Activated naive CD8-positive, alpha-beta T cell treated with anti-CD3 and anti-CD28 coated beads, Interleukin-2, amount 50 U/mL, for 16 hours (primary cell): ENCODE measurements at places on chromosomes 7 and 10.
A peak's percentile ranks its signal among the peaks of the same experiment; 100 is the strongest.

DNA sequence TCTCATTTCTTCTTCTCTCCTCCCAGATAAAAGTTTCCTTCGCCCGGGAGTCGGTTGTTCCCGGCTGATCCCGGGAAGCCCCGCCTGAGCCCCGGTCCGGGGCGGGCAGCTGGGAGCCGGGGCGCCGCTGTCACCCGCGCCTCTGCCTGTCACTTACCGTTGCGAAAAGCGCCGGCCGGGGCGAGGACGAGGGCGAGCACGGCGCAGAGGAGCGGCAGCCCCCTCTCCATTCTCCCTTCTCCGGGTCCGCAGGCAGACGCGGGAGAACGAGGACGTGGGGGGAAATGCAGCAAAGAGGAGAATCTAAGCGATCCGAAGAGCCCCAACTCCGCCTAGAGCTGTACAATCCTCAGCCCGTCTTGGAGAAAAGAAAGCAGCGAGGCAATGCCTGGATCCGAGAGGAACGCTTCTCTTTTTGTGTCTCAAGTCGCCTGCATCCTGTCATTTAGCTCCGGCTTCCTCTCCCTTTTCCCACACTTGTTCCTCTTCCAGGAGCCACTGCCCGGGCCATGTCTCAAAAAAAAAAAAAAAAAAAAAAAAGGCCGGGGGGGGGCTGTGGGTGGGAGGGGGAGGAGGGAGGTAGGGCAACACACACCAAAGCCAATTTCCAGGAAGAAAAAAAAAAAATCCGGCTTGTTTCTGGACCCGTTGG lies at the start of gene NRP1:
Gene NRP1, minus strand, starts transcription at position 515 of the 652 bp plus-strand sequence. Its CDS starts 285 bp downstream, at position 230.
- no peak for DNase-seq

DNA sequence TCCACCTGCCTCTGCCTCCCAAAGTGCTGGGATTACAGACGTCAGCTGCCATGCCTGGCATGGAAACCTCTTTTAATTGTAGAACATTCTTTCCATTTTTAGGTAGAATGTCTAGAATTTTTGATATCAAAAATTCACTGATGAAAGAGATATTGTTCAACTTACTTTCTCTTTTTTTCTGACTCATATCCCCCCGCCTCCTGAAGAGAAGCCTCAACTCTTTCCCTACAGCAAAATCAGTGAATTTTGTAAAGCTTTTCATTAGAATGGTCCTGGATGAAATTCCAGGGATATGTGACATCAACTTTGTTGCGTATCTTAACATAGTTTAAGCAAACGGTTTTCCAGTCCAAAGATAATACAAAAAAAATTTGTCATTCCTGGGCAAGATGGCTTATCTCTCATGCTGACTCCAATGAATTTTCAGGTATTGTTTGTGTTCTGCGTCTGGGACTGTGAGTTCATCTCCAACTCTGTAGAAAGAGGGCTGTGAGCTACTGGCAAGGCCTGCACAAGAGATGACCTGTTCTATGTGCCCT lies 256.8 kb downstream of the BMPER start:
- no peak for DNase-seq

GRCh38 chr10:35463878-35464277 lies 127.6 kb downstream of the CCNY start:
- DNase-seq: no peak

DNA sequence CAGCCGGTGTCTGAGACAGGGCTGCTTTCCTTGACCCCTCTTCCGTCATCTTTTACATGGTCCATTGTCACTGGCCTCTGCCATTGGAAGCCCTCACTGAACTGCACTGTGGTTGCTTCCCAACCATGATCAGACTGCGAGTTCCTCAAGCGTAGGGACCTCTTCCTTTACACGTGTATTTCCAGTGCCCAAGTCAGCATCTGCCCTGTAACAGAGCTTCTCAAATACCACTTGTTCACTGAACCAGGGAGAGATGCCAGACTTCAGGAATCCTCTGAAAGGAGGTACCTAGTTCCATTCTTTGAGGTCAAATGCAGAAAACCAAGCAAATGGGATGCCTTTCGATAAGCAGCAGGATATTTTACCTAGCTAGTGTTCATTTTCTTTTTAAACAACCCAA lies 145.1 kb downstream of the NRP1 start:
- DNase-seq: no peak

GRCh38 chr7:143978585-143978984 lies 21.5 kb upstream of the OR6B1 start:
- no peak for DNase-seq

- DNase-seq: no peak
Observed at GRCh38 chr7:87354749-87355148, 9.3 kb downstream of the CROT start.

GRCh38 chr7:54921116-54921515 lies 97.7 kb upstream of the EGFR start:
- DNase-seq: no peak

GRCh38 chr10:62527019-62527827 lies 153.1 kb downstream of the ZNF365 start:
- no peak for DNase-seq

- DNase-seq: no peak
Observed at GRCh38 chr7:127710635-127711034, 58.6 kb downstream of the SND1 start.

GRCh38 chr7:116357781-116358670 lies 141.5 kb upstream of the CAV2 start:
- no peak for DNase-seq

DNA sequence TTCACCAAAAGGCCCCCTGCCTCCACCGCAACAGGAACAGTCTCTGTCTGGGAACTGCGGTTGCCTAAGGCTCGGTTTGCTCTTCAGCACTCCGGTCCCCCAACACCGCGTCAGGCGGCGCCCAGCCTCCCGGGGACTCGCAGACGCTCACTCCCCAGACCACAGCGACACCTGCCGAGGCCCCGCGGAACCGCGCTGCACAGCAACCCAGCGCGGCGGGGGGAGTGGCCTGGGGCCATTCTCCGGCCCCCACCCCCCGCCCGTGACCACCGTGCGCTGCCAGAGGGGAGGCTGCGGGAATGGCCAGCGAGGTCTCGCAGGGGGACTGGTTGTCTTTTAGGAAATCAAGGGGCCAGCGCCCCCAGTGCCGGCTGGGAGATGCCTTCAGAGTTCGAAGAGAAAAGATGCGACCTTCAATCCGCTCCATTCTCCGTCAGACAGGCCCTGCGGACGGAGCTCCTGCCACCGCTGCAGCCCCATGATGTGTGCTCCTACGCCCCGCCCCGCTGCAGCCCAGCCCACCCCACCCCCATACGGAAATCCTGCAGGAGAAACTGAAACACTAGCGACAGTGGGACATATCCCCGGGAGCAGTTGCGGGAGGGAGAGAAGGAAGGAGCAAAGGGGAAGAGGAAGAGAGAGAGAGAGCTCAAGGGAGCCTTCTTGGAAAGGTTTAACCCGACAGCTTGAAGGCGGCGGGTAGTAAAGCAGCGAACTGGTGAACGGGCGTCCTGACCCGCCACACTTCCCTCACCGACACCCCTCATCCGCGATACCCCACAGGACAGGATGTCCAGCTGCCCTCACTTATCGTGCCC lies 137.4 kb upstream of the CDCA7L start:
- DNase-seq: peak; percentile 71

GRCh38 chr7:130473876-130474275 lies 18.0 kb upstream of the MEST start:
- no peak for DNase-seq

DNA sequence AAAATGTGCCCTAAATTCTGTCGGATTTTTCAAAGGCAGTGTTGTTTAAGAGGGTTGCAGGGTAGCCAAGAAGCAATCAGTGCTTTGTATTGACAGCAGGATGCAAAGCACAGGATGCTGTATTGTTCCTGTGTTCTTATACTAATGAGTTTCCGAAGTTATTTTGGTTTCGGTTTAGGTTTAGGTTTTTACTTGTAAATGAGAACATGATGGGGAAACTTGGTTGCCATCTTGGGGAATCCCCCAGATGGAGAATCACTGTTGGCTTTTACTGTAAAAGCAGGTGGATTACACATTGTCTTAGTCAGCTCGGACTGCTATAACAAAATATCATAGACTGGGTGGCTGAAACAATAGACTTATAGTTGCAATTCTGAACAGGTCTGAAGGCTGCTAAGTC lies 72.1 kb downstream of the INHBA start:
- DNase-seq: no peak

DNA sequence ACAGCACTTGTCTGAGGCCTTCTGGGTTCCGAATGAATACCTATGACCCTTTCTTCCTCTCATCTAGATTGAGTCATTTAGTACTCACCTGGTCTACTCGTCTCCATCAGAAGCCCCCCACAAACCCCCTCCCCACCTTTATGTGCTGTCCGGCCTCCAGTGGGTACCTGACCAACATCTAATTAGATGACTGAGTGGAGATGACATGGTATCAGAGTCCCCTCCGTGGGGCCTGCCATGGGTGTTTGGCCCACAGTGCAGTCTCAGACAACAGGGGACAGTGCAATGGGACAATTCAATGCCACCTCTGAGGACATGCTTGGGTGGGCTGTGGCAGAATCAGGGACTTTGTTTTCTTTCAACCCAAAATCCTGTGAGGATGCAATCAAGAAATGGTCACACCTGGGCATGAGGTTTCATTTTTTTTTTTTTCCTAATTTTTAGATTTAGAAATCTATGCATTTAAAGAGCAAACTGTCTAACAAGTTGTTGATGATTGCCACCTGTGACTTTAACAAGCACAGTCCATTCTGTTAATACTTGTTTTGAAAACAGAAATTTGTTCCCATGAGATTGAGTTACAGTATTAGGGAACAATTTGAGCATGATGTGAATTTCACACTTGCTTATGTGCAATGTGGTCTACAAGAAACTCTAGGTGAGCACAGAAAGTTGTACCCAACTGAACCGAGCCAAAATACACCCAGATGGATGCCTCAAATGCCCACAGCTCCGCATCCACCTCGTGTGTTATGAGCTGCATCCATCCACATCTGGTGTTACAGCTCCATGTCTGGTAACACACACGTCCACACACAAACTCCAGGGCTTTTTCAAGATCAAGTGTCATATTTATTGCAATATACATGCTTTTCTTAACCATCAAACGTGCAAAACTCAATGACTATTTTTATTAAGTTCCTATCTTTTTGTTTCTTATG lies 27.5 kb downstream of the GPRIN2 start:
- no peak for DNase-seq

GRCh38 chr10:71816421-71816851 lies 34.6 kb downstream of the PSAP start:
- DNase-seq: no peak

- DNase-seq: no peak
Observed at GRCh38 chr10:85916286-85916685, 450.3 kb downstream of the GRID1 start.

GRCh38 chr7:74002474-74003017 lies 25.4 kb upstream of the ELN start:
- no peak for DNase-seq

DNA sequence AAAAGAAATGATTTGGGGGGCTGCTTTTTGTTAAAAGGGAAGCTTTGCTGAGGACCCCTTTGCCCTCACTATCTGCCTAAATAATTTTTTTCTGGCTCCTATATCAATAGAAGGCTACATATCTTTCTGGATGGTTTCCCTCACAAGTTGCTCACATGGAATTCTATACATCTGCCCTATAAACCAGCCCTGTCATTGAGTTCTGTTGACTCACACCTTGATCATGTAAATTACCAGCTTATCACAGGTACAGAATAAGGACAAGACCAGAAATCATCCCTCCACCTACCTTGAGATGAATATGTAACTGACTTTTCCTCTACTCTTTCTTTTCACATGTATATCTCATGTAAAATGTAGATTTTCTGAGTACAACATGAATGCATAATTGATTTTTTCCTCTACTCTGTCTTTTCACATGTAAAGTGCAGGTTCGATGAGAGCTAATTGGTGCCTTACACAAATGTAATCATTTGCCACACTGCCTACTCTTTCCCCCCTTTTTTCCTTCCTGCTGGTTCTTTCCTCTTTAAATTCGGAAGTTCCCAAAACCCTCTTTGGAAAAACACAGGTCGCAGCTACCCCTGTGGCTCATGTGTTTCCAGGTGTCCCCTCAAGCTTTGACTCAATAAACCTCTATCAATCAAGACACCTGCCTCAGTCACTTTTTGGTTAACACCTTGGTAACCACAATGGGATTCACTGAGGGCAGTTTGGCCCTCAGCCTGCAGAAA lies 12.5 kb downstream of the CYP3A43 start:
- DNase-seq: no peak

- no peak for DNase-seq
Observed at GRCh38 chr7:36986511-36986933, 262.2 kb upstream of the AOAH start.

- DNase-seq: no peak
Observed at GRCh38 chr10:63553473-63553872, 32.3 kb downstream of the REEP3 start.

DNA sequence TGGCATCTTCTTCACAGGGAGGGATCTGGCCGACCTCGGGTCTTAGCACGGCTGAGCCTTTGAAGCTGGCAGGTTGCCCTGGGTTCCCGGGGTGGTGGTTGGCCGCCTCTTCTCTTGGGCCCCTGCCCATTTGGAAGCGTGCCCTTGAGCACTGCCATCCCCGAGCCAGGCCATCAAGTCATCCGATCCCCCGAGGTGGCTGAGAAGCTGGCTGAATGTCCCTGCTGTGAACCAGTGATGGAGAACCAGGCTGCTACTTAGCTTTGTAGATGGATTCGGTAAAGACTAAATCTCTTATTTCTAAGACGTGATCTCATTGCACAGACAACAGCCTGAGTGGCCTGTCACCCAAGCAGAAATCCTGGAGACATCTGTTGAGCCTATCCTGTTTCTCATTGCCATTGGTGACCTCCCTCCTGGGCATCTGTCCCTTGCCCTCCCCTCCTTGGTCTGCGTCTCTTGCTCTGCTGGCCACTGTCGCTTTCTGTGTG lies 74.3 kb downstream of the GRK5 start:
- no peak for DNase-seq

GRCh38 chr7:64887756-64888508 lies 15.1 kb upstream of the ZNF273 start:
- peak; percentile 21 for DNase-seq

DNA sequence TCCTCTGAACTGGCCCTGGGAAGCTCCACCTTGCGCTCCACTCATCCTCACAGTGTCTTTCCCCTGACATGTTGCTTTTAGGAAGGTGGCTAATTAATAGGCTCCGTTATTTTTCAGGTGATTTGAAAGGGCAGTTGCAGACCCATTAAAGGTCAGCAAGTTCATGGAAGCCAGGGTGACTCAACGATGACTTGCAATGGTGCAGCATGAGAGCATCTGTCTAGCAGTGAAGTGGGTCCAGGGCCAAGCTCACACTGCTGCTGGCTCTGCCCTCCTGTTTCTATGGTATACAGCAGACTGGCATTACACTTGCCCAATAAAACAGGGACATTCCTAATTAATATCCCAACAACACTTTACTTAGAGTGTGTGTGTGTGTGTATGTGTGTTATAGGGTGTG lies 68.8 kb upstream of the WDR11 start:
- DNase-seq: no peak

DNA sequence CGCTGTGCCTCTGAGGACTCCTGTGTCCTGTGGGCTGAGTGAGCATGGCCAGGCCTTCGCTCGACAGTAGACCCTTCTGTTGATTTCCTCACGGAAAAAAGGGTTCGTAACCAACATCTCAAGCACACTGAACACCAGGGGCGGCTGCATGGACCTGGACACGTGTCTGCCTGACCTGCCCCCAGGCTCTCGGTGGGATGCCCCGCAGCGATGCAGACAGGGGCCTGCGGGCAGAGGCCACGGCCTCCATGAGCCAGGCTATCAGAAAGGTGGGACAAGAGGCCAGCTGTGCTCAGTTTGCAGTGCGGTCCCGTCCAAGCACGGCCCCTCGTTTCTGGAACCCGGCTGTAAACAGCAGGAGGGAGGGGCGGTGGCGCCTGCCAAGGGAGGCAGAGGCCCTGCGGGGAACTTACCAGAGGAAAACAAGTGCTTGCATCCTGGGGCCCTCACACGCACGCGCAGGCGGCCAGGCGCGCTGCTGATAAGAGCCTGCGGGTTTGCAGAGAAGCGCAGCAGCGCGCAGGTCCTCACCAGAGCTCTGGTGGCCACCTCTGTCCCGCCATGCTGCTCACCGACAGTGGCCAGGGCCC lies 10.6 kb downstream of the GPR146 start:
- no peak for DNase-seq
